HFF-Myc (cell line): ENCODE measurements at places on chromosomes 16 and 17.
A peak's percentile ranks its signal among the peaks of the same experiment; 100 is the strongest.

DNA sequence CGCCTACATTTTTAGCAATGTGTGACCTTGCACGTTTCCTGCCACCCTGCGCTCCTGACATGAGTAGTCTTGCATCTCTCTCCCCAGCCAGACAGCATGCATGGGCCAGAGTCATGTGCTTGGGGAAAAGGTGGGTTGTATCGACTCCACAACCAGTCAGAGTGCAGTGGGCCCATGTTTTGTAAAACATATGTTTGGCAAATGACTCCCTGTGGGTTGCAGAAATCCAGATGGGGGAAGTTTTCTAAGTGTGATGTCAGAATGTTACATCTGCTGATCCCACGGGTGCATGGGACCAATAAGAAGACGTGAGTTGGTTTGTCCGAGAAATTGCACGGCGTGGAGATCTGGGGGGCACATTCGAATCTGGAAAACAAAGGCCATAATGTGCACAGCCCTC, 147.1 kb downstream of the FOXL1 start:
- peak; percentile 40 for DNase-seq

- no peak for DNase-seq
These were observed 109.6 kb downstream of the C16orf78 start for GRCh38 chr16:49483251-49483650.

GRCh38 chr16:89031715-89032659, 55.0 kb upstream of the CBFA2T3 start:
- DNase-seq = no peak

DNA sequence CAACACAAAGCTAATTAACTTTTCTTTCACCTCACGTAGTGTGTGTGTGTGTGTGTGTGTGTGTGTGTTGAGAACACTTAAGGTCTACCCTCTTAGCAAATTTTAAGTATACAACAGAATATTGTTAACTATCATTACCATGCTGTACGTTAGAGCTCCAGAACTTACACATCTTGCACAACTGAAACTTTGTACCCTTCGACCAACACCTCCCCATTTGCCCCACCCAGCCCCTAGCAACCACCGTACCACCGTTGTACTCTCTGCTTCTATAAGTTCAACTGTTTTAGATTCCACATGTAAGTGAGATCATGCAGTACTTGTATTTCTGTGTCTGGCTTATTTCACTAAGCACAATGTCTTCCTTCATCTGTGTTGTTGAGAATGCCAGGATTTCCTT, 28.1 kb upstream of the MLYCD start:
- no peak for DNase-seq
